ENCODE measurements at places on chromosomes 7 and 10. TPM values are rescaled to one million over a fixed set of nuclear protein-coding genes. Genes with fewer than 3 reads are reported as not detected.

The OR2A12 gene
- not detected for total RNA-seq

The FXYD4 gene
- not detected for total RNA-seq

The PPP1R17 gene
- total RNA-seq = not detected

The PRLHR gene
- total RNA-seq = not detected

The GFRA1 gene
- total RNA-seq = 49.4 TPM

The IDI2 gene
- not detected for total RNA-seq

The PAX4 gene
- not detected for total RNA-seq

The EVX1 gene
- not detected for total RNA-seq

The SYCE1 gene
- total RNA-seq = not detected

The NKX2-3 gene
- total RNA-seq = 0.12 TPM

The PDE6C gene
- not detected for total RNA-seq

The OR13A1 gene
- 0.15 TPM for total RNA-seq

The FAM170B gene
- not detected for total RNA-seq

The OR6V1 gene
- not detected for total RNA-seq

The ENTPD7 gene
- total RNA-seq = 10.0 TPM

The CADPS2 gene
- 5.9 TPM for total RNA-seq

The ADARB2 gene
- total RNA-seq = not detected

The METTL2B gene
- 31.3 TPM for total RNA-seq

The SPDYE16 gene
- total RNA-seq = 0.22 TPM

The SMURF1 gene
- total RNA-seq = 12.7 TPM

The SLC29A3 gene
- 2.7 TPM for total RNA-seq

The LRRC61 gene
- not detected for total RNA-seq

The MALRD1 gene
- total RNA-seq = not detected

The HKDC1 gene
- total RNA-seq = 3.4 TPM

The DTX2 gene
- total RNA-seq = 21.9 TPM

The CTAGE6 gene
- not detected for total RNA-seq

The UNCX gene
- total RNA-seq = not detected

The STAG3 gene
- total RNA-seq = 8.3 TPM
